ENCODE measurements at places on chromosomes 6 and 20. TPM values are rescaled to one million over a fixed set of nuclear protein-coding genes. Genes with fewer than 3 reads are reported as not detected.

HLA-DMA gene
- 2.7 TPM for total RNA-seq

CD2AP gene
- 7.9 TPM for total RNA-seq

MRAP2 gene
- total RNA-seq: not detected

PTCRA gene
- not detected for total RNA-seq

COL9A3 gene
- 3.0 TPM for total RNA-seq

ZNF311 gene
- 0.74 TPM for total RNA-seq

TGM3 gene
- total RNA-seq: not detected

NKAIN4 gene
- not detected for total RNA-seq

ADGB gene
- not detected for total RNA-seq
